ENCODE measurements at places on chromosomes 2 and 18.

GRCh38 chr2:207422380-207422779, 107.4 kb upstream of the CREB1 start:
- no peak for DNase-seq

DNA sequence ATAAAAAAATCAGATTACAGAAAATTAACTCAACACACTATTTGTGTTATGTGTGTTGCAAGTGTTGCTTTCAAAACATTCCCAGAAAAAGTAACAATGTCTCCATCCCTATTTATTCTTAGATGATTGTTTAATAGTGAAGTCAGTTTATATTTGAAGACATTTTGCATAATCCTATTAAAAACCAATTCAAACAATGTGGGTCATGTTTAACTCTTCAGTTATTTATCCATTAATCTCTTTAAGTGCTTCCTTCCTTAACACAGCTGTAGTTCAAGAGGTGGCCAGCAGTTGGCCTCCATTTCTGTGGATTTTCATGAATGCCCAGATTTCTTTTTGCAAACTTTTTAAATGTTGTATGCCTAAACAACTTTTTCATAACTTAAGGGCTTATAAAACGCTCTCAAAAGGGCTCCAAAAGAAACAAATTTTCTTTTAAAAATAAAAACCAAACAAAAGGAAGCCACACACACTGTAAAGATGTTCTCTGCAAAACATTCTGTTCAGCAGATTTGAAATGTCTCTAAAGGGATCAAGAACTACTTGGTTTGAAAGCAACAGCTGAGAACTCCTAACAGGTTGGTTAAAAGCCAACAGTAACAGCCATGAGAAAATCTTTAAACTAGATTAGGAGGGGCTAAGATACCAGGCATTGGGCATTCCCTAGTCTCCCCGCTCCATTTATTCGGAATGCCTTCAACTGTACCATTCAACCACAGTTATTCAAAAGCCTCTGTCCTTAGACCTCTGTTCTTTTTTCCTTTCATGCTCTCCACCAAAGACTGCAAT, 71.5 kb downstream of the THADA start:
- DNase-seq, result no peak

- DNase-seq, result no peak
These were observed 77.1 kb downstream of the SPRED2 start for GRCh38 chr2:65355186-65355831.

- DNase-seq, result no peak
These were observed 30.8 kb downstream of the TBC1D8 start for GRCh38 chr2:101120124-101120996.

DNA sequence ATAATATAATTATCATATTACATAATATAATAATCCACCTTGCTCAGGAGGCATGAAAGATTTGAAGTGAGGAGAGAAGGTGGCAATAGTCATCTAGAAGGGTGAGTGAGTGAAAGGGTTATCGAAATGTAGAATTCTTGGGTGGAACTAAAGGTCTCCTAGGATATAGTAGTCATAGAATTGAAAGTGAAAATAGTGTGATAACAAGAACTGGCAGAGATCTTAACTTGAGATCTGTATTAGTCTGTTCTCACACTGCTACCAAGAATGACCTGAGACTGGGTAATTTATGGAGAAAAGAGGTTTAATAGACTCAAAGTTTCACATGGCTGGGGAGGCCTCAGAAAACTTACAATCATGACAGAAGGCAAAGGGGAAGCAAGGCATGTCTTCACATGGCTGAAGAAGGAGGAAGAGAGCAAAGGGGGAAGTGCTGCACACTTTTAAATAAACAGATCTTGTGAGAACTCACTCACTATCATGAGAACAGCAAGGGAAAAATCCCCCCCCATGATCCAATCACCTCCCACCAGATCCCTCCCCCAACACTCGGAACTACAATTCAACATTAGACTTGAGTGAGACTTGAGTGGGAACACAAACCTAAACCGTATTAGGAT, 351.5 kb downstream of the NR4A2 start:
- DNase-seq, result no peak

DNA sequence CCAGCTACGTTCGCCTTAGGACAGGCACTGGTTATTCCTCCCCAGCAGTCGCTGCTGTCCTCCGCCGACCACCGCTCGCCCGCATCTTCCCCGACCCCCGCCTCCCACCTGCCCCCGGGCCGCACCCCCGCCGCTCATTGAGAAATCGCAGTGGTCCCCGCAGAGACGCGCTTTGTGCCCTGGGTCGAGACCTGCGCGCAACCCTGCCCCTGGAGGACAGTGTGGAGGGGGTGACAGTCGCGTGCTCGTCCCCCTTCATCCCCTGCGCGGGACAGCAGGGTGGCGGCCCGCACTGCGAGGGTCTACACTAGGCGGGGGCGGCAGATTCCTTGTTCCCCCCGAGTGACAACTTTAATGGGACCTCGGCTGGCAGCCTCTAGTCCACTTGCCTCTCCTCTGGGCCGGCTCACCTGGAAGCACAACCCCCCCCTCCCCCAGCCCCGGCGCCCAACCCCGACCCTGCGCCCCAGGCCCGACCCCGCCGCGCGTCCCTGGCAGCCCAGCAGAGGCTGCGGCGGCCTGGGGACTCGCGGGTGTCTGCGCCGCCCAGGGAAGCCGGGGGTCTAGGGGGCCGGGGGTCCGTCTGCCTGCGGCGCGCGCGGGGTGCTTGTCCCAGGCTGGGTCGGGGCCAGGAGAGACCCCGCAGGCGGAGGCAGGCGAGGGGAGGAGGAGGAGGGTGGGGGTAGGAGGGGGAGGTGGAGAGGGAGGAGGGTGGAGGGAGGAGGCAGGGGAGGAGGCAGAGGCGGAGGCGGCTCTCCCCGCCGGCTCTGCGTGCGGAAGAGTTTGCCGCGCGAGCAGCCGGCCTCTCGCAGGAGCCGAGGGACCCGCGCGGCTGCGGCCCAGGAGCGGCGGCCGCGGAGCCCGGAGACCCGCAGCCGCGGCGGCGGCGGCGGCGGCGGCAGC, at the start of gene NPAS2:
NPAS2 (plus strand) TSS at position 770 of the 903 bp plus-strand sequence. CDS start 84,616 bp downstream, outside the sequence.
- DNase-seq, result peak; percentile 28

DNA sequence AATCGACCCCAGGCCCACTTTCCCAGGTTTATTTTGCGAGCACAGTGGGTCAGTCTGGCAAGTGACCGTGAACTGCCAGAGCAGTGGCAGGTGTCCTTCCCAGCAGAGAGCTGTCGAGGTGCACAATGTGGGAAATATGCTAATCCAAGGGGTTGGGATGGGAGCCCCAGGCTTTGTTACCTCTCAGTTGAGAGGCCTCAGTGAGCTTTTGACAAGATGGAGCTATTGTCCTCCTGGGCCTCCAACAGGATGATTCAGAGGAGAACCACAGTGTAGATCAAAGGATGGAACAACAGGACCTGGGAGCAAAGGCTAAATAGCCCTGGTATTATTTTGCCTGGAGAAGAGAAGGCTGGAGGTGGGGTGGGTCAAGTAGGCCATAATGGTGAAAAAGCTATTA, 150.8 kb downstream of the NCKAP5 start:
- DNase-seq, result no peak
